ENCODE measurements at places on chromosomes 12 and 14. TPM values are rescaled to one million over a fixed set of nuclear protein-coding genes. Genes with fewer than 3 reads are reported as not detected.

DNA sequence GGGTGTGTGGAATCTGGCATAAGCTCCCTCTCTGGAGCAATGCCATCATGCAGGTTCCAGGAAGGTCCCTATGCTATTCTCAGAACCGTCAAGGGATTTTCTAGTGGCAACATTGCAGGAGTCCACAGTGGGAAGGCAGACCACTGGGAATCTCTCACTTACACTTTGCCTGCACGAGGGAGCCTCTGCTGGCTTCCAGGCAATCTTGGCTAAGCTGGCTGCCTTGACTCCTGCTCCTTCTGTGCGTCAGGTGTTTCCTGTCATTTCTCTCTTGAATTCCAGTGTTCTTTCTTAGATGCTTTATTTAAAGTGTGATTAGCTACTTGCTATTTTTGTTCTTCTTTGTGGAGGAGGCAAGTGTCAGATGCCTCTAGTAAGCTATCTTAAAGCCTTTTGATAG lies 414.0 kb upstream of the ATP2B1 start:
- H3K4me1 ChIP-seq, result no peaks in the 10 kb centered on the region
- H3K36me3 ChIP-seq, result no peaks in the 10 kb centered on the region
- H3K4me3 ChIP-seq, result no peak overlapping the region
- H3K27ac ChIP-seq, result no peak overlapping the region
- no peaks in the 10 kb centered on the region for H3K27me3 ChIP-seq
- DNase-seq, result no peak

Gene HAL
- total RNA-seq, result 0.40 TPM

DNA sequence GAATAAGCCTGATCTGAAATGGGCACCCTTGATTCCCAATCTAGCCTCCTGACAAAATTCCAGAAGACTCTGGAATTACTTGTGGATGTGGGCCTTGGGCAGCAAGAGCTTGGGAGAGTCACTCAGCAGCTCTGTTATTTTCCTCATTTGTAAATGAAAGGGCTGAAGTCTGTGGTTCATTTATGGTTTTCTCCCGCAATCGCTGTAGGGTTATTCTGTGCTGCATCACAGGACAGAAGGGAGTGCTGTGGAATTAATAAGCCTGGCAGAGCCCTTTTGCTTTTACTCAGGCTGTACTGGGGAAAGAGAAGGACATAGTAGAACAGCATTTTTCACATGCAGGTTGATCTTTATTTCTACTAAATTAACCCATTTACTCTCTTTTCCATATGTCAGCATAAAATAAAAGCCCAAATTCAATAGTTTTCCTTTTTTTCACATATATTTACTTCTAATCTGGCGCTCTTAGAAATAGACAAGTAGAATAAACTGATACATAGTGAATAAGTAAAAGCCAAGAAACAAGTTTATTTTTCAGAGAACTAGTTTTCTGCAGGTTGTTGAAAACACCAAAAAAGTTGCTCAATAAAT lies 49.2 kb downstream of the DUSP16 start:
- no peaks in the 10 kb centered on the region for H3K27me3 ChIP-seq
- no peaks in the 10 kb centered on the region for H3K4me1 ChIP-seq
- no peak for DNase-seq
- no peak overlapping the region for H3K27ac ChIP-seq

DNA sequence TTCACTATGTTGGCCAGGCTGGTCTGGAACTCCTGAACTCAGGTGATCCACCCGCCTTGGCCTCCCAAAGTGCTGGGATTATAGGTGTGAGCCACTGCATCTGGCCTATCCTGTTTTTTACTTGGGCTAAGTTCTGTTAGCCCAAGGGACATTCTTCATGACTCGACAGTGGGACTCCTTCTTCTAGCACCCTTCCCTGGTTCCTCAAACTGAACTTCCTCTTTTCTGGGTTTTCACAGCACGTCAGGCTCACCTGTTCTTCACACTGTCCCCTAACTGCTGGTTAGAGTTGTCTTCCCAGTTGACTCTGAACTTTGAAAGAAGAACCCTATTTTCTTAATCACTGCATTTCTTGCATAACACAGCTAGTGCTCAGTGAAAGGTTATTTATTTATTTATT lies 22.5 kb downstream of the CABP1 start:
- H3K36me3 ChIP-seq, result no peaks in the 10 kb centered on the region
- no peaks in the 10 kb centered on the region for H3K4me1 ChIP-seq
- H3K27me3 ChIP-seq, result no peaks in the 10 kb centered on the region

Gene PSMB11
- not detected for total RNA-seq

DNA sequence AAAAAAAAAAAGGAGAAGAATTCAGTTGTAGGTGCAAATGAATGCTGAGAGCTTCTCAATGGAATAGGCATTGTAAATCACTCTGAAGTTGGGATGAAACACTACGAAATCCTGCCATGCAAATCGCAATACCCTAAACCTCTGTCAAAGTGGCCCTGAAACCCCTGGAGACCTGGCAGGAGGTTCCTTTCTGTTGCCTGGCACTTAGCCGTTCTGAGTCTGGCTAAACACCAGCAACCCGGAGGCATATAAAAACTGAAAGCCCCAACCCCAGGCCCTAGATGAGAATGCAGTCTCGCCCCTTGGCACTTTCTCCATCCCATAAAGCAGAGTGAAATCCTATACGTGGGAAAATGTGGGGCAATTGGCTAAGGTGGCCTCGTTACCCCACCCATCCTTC lies 151.5 kb upstream of the PARP11 start:
- H3K27ac ChIP-seq, result no peak overlapping the region
- no peaks in the 10 kb centered on the region for H3K27me3 ChIP-seq
- H3K36me3 ChIP-seq, result no peaks in the 10 kb centered on the region
- H3K4me1 ChIP-seq, result peaks cover 20% of the 10 kb centered on the region

- H3K27me3 ChIP-seq, result no peaks in the 10 kb centered on the region
- H3K4me1 ChIP-seq, result no peaks in the 10 kb centered on the region
- H3K36me3 ChIP-seq, result no peaks in the 10 kb centered on the region
- no peak for DNase-seq
Measured at GRCh38 chr12:121719926-121720414, 7.4 kb downstream of the TMEM120B start.

DNA sequence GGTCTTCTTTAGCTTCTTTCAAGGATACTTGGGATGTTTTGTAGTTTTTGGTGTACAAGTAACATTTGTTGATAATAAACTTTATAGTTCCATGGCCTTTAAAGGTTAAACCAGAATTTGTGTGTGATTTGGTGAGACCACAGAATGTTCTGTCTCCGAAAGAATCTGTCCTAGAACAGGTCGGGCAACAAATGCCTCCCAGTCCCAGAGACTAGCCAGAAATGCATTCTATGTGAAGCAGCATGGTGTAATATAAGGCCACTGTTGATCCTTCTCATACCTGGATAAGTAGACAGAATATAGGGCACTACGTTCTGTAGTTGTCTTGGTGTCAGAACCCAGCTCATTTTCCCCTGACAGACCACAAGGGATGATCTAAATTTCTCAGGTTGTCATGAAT lies 10.0 kb downstream of the STYK1 start:
- DNase-seq, result no peak
- H3K36me3 ChIP-seq, result no peaks in the 10 kb centered on the region
- no peak overlapping the region for H3K27ac ChIP-seq
- H3K27me3 ChIP-seq, result no peaks in the 10 kb centered on the region
- peaks cover 7% of the 10 kb centered on the region for H3K4me1 ChIP-seq

Gene TMEM132C
- not detected for total RNA-seq

DNA sequence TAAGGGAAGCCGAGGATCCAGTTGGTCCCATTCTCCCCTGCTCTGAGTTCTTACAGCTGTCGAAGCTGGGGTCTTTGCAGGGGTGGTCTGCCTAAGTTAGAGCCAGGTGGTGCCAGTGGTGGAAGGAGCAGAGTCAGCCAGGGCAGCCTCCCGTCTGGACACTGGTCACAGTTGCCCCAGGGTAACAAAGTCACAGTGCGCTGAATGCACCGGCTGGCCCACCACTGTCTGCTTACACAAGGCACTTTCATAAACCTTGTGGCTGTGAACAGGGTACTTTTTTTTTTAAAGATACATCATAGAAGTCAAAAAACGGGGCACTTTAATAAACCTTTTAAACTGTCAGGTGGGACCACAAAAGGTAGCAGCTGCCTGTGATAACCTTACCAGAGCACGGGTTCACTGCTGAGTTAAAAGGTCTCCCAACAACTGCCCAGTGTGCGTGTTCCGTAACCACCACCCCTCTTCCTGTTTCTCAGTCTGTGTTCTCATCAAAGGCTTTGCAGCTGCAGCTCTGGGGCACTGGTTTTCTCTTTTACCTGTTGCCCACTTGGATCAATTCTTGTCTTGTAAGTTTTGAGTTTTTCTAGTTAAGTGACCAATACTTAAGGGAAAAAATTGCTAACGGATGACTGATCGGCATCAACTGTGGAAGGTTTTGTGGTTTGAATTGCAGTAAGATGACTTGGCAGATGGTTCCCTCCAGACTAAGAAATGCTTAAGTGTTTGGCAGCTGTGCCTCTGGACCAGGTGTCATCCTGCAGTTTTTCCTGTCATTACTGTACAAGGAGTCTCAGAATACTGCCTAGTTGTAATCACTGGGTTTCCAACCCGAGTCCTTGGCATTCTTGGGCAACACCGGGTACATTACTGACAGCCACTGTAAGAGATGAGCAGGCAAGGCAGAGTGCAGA lies 55.9 kb downstream of the DYNC1H1 start:
- H3K4me1 ChIP-seq, result peaks cover 18% of the 10 kb centered on the region
- H3K27me3 ChIP-seq, result no peaks in the 10 kb centered on the region
- H3K4me3 ChIP-seq, result no peak overlapping the region
- H3K27ac ChIP-seq, result no peak overlapping the region

Gene MEG3
- total RNA-seq, result not detected

Gene GLI1
- total RNA-seq, result 0.55 TPM

DNA sequence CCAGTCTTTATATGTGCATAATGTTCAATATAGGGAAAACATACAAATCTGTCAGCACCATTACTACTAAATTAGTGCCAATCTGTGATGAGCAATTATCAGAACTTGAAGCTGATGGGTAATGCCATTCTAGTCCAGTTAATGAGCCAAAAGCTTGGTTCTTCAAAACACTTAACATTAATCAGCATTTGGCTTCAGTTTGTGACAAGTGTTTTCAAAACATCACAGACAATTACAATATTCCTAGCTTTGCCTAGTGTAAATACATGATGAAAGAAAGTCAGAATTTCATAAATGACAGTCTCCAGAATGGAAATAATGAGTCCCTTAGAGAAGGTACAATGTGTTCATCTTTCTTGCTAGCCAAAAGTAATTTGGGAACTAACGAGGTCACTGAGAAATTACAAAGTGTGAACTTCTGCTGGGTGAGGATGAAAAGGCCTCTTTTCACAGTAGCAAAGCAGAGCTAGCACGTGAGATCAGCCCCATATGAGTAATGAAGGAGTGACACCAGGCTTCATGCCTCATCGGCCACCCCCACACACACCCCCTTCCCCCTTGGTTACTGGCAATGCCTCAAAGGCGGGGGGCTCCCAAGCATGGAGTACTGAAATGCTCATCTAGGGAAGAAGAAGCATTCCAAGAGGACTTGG lies 180.6 kb upstream of the EEA1 start:
- H3K27ac ChIP-seq, result no peak overlapping the region
- no peak overlapping the region for H3K4me3 ChIP-seq
- DNase-seq, result no peak
- no peaks in the 10 kb centered on the region for H3K4me1 ChIP-seq
- H3K27me3 ChIP-seq, result no peaks in the 10 kb centered on the region

- H3K27me3 ChIP-seq, result no peaks in the 10 kb centered on the region
- no peak overlapping the region for H3K27ac ChIP-seq
- H3K4me3 ChIP-seq, result no peak overlapping the region
- H3K4me1 ChIP-seq, result no peaks in the 10 kb centered on the region
Measured at GRCh38 chr14:104247336-104248202, 109.2 kb downstream of the KIF26A start.

Gene ADAM21
- 0.09 TPM for total RNA-seq

- no peak overlapping the region for H3K27ac ChIP-seq
Measured at GRCh38 chr12:91986084-91986483, 159.6 kb downstream of the BTG1 start.

Gene DPF3
- 0.50 TPM for total RNA-seq

Gene COL2A1
- total RNA-seq, result not detected

DNA sequence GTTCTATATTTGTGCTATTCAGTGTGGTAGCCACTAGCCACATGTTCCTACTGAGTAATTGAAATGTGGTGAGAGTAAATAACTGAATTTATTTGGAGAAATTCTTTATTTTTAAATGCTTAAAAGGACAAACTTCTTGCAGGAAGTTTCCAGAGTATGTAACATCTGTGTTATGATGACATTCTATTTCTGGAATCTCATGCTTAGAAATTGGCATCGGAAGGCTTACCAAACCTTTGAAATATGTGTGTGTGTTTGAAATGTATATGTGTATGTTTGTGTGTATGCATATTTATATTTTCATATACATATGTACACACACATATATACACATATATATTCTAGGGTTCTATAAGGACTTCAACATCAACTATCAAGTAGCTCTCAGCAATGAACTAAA lies 12.4 kb upstream of the WSCD2 start:
- H3K4me1 ChIP-seq, result no peaks in the 10 kb centered on the region
- H3K36me3 ChIP-seq, result no peaks in the 10 kb centered on the region
- no peak overlapping the region for H3K4me3 ChIP-seq

GRCh38 chr14:100736269-100737180 lies 9.8 kb downstream of the DLK1 start:
- H3K36me3 ChIP-seq, result no peaks in the 10 kb centered on the region
- DNase-seq, result no peak
- no peak overlapping the region for H3K4me3 ChIP-seq
- no peaks in the 10 kb centered on the region for H3K27me3 ChIP-seq
- H3K4me1 ChIP-seq, result no peaks in the 10 kb centered on the region

DNA sequence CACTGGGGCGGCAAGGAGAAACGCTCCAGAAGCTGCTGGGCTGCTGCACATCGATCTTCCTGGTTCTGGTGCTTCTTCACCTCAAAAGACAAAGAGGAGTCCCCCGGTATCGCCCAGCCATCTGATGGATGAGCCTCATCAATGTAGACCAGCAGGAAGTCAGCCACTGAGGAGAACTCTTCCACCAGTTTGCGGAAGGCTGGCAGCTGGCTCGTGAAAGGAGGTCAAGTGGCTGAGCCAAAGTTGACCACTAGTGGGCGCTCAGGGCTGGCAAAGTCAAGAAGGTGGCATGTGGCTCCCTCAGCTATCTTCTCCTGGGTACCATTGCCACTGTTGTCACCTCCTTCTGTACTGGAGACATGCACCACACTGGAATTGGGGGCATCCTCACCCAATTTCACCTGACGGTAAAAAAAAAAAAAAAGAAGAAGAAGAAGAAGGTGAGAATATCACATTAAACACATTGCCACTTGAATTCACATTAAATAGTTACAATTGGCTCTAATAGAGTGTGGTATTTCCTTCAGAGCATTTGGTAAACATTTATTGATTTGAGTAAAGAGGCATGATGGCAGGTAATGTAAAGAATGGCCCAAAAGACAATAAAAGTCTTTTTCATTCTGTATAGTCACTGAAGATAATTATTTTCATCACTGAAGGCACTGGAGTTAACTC lies 8.3 kb downstream of the DIO2 start:
- H3K27me3 ChIP-seq, result no peaks in the 10 kb centered on the region
- H3K36me3 ChIP-seq, result no peaks in the 10 kb centered on the region
- no peak for DNase-seq
- no peak overlapping the region for H3K27ac ChIP-seq
- no peak overlapping the region for H3K4me3 ChIP-seq

Gene OGFOD2
- 27.7 TPM for total RNA-seq

All from CD8-positive, alpha-beta memory T cell (primary cell).